Hypothalamus (tissue), 51 donors: ENCODE measurements at places on chromosomes 4 and X.

- DNase-seq: peak; percentile 37
These were observed 251.4 kb upstream of the DDX53 start for GRCh38 chrX:22748093-22748999.

DNA sequence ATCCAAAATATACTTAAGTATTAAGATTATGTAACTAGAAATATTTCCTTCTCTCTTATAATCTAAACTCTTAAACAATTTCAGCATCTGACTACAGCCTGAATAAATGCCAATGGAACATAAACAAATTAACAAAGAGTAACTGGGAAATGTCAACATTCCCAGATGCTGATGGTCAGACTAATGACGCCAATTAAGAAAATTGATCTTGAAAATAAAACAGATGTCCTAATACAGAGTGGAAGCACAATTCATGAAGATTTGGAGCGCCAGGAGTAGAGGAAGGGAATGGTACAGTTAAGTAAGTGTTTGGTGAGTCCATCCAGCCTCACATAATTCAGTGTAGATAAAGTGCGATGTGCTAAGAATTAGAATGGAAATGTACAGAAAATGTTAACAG, 203.7 kb upstream of the NWD2 start:
- no peak for DNase-seq

DNA sequence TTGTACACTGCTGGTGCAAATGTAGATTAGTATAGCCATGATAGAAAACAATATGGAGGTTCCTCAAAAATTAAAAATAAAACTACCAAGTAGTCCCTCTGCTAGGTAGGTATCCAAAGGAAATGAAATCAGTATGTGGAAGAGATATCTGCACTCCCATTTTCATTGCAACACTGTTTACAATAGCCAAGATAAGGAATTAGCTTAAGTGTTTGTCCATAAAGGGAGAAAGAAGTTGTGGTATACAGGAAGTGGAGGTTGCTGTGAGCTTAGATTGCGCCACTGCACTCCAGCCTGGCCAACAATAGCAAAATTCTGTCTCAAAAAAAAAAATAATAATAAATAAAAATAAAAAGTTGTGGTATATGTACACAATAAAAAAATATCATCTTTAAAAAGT, 325.0 kb upstream of the EMCN start:
- DNase-seq: no peak

DNA sequence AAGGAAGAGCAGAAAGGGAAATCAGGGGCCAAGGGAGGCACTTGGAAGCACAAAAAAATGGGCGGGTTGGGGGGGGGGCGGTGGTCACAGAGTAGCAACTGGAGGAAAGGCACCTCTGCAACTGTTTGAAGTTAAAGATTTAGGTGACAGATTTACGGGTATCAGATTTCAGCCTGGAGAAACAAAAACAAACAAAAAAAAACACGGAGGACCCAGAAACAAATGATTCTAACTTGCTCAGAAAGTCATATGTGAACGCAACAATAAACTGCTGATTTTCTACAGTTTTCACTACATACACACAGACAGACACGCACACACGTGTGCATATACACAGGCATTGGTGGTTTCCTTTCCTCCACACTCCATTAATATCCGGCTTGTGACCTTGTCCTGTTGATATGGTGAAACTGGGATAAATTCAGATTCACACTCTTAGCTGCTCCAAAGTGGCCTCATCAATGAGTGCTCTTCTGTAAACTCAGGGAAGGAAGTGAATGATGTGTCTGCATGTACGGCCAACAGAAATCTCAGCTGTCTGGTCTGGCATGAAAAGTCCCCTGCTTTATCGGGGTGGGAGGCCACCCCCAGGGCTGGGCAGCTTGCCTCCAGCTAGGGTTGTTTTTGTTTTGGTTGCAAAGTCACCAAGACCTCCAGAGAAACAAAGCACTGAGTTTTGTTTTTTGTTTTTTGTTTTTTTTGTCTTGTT, 54.3 kb downstream of the CHST7 start:
- no peak for DNase-seq

GRCh38 chr4:100736641-100737451, 219.0 kb upstream of the EMCN start:
- no peak for DNase-seq

GRCh38 chr4:112141366-112142138, 3.7 kb upstream of the FAM241A start:
- no peak for DNase-seq
